ENCODE measurements at places on chromosomes 4 and X.

- DNase-seq = no peak
These were observed 395.7 kb downstream of the TRIML1 start for GRCh38 chr4:188534917-188535316.

DNA sequence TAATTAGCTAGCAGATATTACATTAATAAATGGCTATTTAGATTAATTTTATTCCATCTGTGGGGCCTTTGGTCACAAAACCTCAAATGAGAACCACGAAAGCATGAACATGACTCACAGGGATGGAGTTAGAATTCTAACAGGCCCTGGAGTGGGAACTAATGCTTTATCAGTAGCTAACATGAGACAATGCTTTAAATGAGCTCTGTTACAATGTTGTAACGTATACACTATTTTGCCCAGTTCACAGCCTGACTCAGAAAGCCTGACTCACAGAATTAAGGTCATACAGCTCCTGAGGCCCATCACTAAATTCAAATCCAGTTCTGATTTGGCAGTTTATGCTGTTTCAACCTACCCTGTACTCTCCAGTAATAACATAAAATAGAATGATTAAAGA is 23.2 kb downstream of the VEGFC start:
- DNase-seq = no peak

DNA sequence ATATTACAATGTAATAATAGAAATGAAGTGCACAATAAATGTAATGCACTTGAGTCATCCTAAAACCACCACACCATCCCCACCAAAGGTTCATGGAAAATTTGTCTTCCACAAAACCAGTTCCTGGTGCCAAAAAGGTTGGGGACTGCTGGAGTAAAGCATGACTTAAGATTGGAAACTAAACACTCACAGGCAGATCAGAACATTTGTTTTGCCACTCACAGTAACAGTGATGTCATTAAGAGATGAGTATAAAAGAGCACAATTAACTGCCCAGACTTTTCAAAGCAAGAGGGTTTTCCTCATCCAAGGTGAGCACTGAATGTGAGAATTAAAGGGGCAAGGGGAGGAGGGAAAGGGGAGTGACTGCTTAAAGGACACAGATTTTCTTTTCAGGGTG is 35.6 kb downstream of the MAP7D3 start:
- no peak for DNase-seq

DNA sequence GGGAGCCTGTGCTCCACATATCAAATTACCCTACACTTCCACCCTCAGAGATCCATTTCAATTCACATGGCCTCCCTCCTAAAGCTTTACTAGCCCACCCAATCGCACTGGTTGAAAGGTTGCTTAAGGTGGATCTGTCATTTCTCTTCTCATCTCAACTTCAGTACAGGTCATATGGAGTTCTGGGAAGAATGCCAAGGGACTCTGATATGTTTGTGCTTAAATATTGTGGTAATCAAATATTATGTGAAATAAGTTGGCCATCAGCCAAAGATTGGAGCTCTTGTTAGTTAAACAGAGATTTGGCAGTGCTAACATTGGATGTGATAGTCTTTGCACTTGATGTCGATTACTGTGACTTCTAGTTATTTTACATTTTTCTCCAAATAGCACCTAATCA is 20.5 kb downstream of the SEPTIN6 start:
- DNase-seq = no peak

- DNase-seq = no peak
These were observed 32.8 kb upstream of the LSM6 start for GRCh38 chr4:146142768-146143167.

DNA sequence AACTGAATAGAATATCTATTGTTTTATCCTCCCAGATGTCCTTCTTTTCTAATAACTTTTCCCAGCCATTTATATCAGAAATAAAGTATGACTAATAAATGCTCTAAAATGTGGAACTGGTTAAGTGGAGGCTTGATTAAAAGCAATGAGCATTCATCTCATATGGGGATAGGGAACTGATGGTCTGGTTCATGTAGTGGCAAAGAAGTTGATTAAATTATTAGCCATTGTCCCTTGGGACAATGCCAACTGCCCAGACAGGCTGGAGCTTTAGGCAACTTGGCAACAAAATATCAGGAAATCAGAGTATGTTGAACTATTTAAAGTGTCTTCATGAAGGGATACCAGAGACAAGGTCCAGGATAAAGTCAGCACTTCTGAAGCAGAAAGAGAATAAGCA is 24.2 kb downstream of the TRO start:
- no peak for DNase-seq
